NCI-H2081 treated with DMSO at 0.1 percent for 48 hours (cell line): ENCODE measurements at places on chromosomes 12 and 14.

GRCh38 chr14:86012461-86012860 is 482.5 kb downstream of the FLRT2 start:
- no peak for DNase-seq

GRCh38 chr14:91228112-91229004 is 16.1 kb downstream of the GPR68 start:
- no peak for DNase-seq

GRCh38 chr12:28936711-28937110 is 212.4 kb upstream of the FAR2 start:
- DNase-seq, result no peak

DNA sequence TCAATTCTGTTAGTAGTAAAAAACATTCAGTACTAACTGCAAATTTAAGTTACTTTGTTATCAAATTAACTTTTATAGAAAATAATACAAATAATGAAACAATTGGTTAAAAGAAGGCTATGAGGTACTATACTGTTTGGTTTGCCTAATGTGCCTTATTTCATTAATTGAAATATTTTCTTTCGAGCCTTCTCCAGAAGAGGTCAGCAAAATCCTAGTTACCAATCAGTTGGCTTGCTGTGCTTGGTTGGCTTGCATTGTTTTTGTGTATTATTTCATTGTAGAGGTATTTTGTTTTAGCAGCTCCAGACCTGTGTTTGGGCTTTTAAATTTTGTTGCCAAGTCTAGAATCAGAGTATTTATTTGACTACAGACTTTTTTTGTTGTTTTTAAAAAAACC is 68.5 kb downstream of the AEBP2 start:
- no peak for DNase-seq

- DNase-seq, result no peak
Measured at GRCh38 chr14:64704743-64705380, 638 bp downstream of the PLEKHG3 start.
